ENCODE measurements at places on chromosomes 11 and 22.
A peak's percentile ranks its signal among the peaks of the same experiment; 100 is the strongest.

GRCh38 chr11:57597461-57597915 is at the start of gene SERPING1:
Gene SERPING1, plus strand, starts transcription at chr11:57597685. Its CDS starts 586 bp downstream, at chr11:57598271.
- DNase-seq, result no peak

GRCh38 chr22:19982991-19983578 is 33.5 kb downstream of the ARVCF start:
- no peak for DNase-seq

DNA sequence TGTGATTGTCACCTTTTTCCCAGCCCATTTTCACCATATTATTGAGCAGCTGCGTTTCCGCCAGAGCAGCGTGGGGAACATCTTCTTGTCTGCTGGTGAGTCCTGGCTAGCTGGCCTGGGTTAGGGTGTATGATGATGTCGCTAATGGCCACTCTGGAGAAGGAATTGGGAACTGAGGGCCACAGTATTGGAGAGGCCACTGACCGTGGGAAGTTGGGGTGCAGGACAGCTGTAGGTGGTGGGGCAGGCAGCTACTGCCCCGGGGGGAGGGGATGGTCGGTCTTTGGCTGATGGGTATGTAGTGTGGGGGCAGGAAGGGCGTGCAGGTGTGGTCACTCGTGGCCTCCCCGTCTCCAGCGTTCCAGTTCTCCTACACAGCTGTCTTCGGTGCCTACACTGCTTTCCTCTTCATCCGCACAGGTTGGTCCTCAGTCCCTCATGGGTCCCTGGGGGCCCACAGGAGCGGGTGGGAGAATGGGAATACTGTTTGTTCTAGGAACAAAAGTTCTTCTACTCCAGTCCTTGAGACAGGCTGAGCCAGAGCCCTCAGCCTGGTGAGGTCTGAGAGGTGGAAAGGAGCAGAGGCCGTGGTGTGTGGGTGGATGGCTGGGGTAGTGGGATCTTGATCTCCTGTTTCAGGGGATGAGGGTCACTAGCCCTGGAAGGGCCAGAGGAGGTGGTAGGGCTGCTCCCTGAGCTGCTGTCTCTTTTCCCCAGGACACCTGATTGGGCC is 2.1 kb downstream of the RCE1 start:
- DNase-seq, result peak; percentile 1

GRCh38 chr11:122727101-122727929 is 71.8 kb downstream of the UBASH3B start:
- DNase-seq, result peak; percentile 46

- no peak for DNase-seq
Observed at GRCh38 chr11:2955906-2956476, 26.8 kb upstream of the PHLDA2 start.

DNA sequence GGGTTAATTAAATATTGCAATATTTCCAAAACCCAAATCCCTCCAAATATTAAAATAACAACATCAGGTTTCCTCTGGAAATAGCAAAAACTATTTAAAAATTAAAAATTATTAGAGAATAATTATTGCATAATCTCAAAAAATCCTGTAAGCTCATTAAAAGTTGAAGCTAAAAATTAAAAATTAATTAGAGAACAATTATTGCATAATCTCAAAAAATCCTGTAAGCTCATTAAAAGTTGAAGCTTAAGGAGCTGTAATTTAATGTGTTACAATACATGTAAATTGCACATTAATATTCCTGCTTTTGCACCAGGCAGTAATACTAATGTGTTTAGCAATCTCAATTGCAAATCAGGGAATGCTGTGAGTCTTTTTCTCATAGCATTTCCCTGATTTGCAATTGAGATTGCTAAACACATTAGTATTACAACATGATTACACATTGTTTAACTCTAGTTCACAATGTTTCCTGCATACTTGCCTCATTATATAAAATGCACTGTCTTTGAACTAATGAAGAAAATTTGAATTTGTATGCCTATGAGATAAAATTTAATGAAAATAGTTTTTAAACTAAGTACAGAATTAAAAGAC is 247.7 kb downstream of the GUCY1A2 start:
- peak; percentile 4 for DNase-seq

- DNase-seq, result no peak
Observed at GRCh38 chr11:122046846-122047245, 69.2 kb downstream of the BLID start.

DNA sequence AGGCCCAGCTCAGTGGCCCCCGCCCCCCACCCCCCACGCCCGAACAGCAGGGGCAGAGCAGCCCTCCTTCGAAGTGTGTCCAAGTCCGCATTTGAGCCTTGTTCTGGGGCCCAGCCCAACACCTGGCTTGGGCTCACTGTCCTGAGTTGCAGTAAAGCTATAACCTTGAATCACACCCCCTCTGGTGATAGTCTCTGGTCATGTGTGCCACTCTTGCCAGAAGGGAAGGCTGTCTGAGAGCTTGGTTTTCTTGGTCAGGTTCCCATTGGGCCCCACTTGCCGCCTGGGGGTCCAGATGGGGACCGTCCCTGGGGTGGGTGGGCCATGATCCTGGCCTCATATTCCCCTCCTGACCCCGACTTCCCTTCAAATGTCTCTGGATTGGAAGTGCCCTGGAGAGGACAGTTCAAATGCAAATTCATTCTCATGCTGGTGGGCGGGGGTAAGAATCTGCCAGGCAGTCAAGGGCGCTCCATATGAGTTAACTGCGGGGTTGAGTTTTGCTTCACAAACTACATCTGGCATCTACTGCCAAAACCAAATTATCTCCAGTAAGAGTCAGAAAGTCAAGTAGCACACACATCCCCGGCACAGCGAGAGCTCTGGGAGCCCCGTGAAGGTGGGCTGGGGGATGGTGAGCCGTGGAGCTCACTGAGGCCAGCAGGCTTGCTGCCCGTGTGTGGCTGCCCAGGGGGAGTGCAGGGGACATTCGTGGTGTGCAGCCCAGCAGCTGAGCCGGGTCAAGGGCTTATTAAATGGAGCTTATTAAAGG is 35.7 kb downstream of the B3GAT1 start:
- DNase-seq, result no peak

- DNase-seq, result no peak
Observed at GRCh38 chr11:96287822-96288439, 55.1 kb downstream of the MAML2 start.

- no peak for DNase-seq
Observed at GRCh38 chr22:26975865-26976264, 318.5 kb downstream of the MIAT start.

GRCh38 chr22:30955153-30955552 is 13.4 kb downstream of the MORC2 start:
- DNase-seq, result no peak

GRCh38 chr11:113521737-113522517 is 46.7 kb upstream of the DRD2 start:
- DNase-seq, result no peak

DNA sequence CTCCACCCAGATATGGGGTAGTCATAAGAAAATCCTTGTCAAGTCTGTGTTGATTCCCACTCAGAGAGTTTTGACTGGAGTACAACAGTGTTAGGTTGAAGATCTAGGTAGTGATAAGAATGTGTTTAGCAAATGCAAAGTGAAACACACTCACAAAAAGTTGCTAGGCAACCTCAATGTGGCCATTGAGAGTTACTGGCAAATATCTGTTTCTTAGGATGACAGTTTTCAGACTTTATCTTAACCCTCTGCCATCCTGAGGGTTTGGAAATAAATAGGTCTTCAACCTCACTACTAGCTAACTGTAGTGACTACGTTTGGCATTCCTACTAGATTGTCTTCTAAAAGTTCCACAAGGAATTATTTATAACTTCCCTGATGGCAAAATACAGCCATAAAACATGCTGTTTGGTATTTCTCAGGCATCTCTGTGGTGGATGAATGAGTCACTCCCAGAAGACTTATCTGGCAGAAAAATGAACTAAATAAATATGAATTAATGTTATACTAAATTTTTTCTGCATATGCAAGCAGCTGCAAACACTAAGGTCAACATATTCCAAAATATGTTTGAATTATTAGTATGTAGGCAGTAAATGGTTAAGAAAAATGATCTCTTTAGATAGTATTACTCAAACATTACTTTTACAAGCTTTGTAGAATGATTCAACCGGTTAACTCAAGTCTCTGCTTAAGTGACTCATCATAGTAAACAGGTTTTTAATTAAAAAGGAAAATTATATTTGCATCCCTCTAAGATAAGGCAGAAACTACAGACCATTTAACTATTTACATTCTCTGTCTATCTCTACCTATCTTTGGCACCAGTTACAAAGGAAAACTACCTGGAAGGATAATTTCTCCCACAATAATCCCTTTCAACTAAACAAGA is 17.1 kb upstream of the SYTL2 start:
- DNase-seq, result no peak

- no peak for DNase-seq
Observed at GRCh38 chr11:10728789-10729472, 22.1 kb upstream of the CTR9 start.

GRCh38 chr11:104320097-104320496 is 156.2 kb upstream of the PDGFD start:
- DNase-seq, result no peak

- DNase-seq, result no peak
Observed at GRCh38 chr11:116515664-116516184, 257.1 kb downstream of the BUD13 start.

- no peak for DNase-seq
Observed at GRCh38 chr11:128493570-128493965, 93.8 kb downstream of the ETS1 start.

DNA sequence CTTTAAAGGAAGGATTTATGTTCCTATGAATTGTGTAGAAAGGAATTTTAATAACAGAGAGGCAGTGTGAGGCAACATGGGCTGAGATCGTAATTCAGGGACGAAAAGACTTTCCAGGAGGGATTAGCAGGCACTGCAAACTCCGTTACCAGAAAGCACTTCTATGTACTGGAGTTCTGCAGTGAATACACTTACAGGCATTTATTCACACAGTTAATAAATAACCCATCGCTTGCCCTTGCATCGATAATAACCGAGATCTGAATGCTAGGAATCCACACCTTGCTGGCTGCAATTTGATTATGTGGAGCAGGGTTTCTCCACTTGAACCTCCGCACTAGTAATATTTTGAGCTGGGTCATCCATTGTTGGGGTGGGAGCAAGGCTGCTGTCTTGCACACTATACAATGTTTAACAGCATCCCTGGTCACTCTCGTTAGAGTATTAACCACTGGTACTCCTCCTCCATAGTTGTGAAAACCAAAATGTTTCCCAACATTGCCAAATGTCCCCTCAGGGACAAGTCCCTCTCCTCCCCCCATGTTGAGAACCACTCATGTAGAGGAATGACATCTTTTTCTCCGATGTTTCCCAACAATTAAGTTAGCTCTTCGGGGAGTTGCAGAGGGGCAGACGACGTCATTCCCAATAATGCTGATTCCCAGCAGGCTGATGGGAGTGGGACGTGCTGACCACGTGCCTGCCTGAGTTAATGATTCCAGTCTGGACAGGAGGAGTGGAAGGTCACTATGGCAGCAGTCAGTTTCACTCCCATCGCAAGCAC is 99.5 kb downstream of the SNX19 start:
- peak; percentile 18 for DNase-seq

- DNase-seq, result no peak
Observed at GRCh38 chr11:104895634-104896033, 2.6 kb downstream of the CASP12 start.

Data from NB4 (cell line).